Caco-2 (cell line): ENCODE measurements at places on chromosomes 11 and 22. TPM values are rescaled to one million over a fixed set of nuclear protein-coding genes. Genes with fewer than 3 reads are reported as not detected.

OR51L1 gene
- not detected in 2 replicates for total RNA-seq

DTX4 gene
- total RNA-seq, result 85.6 and 96.7 TPM in 2 replicates

SYT12 gene
- 0.23 and 0.82 TPM in 2 replicates for total RNA-seq

TEX12 gene
- total RNA-seq, result not detected in 2 replicates

UPK3A gene
- total RNA-seq, result 1.9 and 2.0 TPM in 2 replicates

CYP2D6 gene
- 1.7 TPM in 2 replicates for total RNA-seq

OR6A2 gene
- total RNA-seq, result not detected in 2 replicates

SELENOO gene
- total RNA-seq, result 29.3 and 29.5 TPM in 2 replicates

RAPSN gene
- 0.93 and 2.0 TPM in 2 replicates for total RNA-seq

MORC2 gene
- total RNA-seq, result 44.9 and 49.9 TPM in 2 replicates

RBFOX2 gene
- total RNA-seq, result 91.1 and 96.5 TPM in 2 replicates

SYT8 gene
- total RNA-seq, result 11.3 and 14.9 TPM in 2 replicates

FCHSD2 gene
- 27.2 and 32.7 TPM in 2 replicates for total RNA-seq

HEPHL1 gene
- total RNA-seq, result not detected in 2 replicates

LRRN4CL gene
- 0.35 and 0.64 TPM in 2 replicates for total RNA-seq

KRTAP5-10 gene
- total RNA-seq, result not detected in 2 replicates

IGSF9B gene
- total RNA-seq, result 4.2 and 4.3 TPM in 2 replicates

RCN1 gene
- total RNA-seq, result 151 and 185 TPM in 2 replicates

PGA4 gene
- total RNA-seq, result not detected in 2 replicates

DBX1 gene
- not detected in 2 replicates for total RNA-seq

UPB1 gene
- 5.6 and 6.7 TPM in 2 replicates for total RNA-seq

CD3E gene
- 0.39 TPM in 1 of 2 replicates, not detected in the other for total RNA-seq

TSGA10IP gene
- total RNA-seq, result 0.79 TPM in 1 of 2 replicates, not detected in the other

LDHAL6A gene
- total RNA-seq, result 0.51 and 0.59 TPM in 2 replicates

NPAS4 gene
- total RNA-seq, result not detected in 2 replicates

UCP3 gene
- total RNA-seq, result 0.84 and 1.2 TPM in 2 replicates

BARX2 gene
- total RNA-seq, result 0.82 and 1.1 TPM in 2 replicates

HTATIP2 gene
- total RNA-seq, result 82.1 and 87.9 TPM in 2 replicates

SLCO2B1 gene
- 231 and 277 TPM in 2 replicates for total RNA-seq

DGCR6 gene
- 3.8 and 5.9 TPM in 2 replicates for total RNA-seq

AIFM3 gene
- total RNA-seq, result 0.73 and 3.0 TPM in 2 replicates

RTCB gene
- 105 and 112 TPM in 2 replicates for total RNA-seq

SLC22A6 gene
- not detected in 2 replicates for total RNA-seq

IL18BP gene
- total RNA-seq, result 34.7 and 37.7 TPM in 2 replicates

CALCB gene
- total RNA-seq, result not detected in 2 replicates

TMEM121B gene
- 0.49 and 0.82 TPM in 2 replicates for total RNA-seq

SCUBE2 gene
- 3.1 and 3.2 TPM in 2 replicates for total RNA-seq

SYT7 gene
- 32.8 and 33.5 TPM in 2 replicates for total RNA-seq

FGF3 gene
- total RNA-seq, result not detected in 2 replicates

SYTL2 gene
- total RNA-seq, result 110 and 156 TPM in 2 replicates

APOBEC3B gene
- total RNA-seq, result 55.8 and 60.9 TPM in 2 replicates

MS4A7 gene
- total RNA-seq, result not detected in 2 replicates

KIAA1671 gene
- 28.6 and 34.7 TPM in 2 replicates for total RNA-seq

CRYBB3 gene
- total RNA-seq, result 0.65 TPM in 1 of 2 replicates, not detected in the other

C11orf42 gene
- total RNA-seq, result not detected in 2 replicates

TPBGL gene
- 0.18 and 0.19 TPM in 2 replicates for total RNA-seq

KCNK7 gene
- 0.39 and 0.49 TPM in 2 replicates for total RNA-seq

SLC35F2 gene
- 42.5 and 44.9 TPM in 2 replicates for total RNA-seq

CENPM gene
- total RNA-seq, result 44.1 and 46.4 TPM in 2 replicates
